ENCODE measurements at places on chromosomes 11 and 22.

- no peak for DNase-seq
Measured at GRCh38 chr11:130999086-130999485, 82.8 kb upstream of the SNX19 start.

GRCh38 chr11:71343828-71344400 is 91.5 kb upstream of the SHANK2 start:
- DNase-seq = no peak

- no peak for DNase-seq
Measured at GRCh38 chr11:72573072-72573854, 101.0 kb downstream of the PDE2A start.

DNA sequence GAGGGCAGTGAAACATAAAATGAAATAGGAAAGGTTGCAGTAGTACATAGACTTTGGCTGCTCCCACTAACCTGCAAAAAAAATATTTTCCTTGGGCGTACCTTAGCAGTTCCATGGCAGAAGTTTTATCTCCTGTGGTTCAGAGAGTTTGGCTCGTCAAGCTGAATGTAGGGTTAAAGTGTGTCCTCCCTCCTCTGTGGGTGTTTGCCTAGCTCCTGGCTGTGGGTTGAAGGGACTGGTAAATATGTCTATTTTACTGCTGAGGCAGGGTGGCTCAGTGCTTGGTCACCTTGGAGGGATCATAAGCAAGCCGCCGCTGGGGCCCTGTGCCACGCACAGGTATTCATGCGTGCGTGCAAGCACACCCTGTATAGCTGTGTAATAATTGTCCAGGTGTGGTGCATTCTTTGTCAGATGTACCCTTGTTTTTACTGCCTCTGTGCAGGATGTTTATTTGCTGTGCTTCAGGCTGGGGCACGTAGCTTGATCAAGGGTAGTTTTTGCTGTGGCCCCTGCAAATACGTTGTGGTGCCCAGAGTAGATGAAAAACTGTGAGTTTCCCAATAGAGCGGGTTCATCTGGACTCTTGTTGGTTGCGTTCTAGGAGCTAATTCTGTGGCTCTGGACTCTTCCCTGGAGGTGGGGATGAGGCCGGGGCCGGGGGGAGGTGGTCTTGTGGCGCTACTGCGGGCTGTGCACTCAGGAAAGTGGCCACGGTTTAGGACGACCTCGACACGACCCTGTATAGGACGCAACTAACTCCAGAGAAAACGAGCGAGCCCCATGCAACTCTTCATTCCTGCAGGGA is 732 bp upstream of the SORL1 start:
- DNase-seq = no peak

DNA sequence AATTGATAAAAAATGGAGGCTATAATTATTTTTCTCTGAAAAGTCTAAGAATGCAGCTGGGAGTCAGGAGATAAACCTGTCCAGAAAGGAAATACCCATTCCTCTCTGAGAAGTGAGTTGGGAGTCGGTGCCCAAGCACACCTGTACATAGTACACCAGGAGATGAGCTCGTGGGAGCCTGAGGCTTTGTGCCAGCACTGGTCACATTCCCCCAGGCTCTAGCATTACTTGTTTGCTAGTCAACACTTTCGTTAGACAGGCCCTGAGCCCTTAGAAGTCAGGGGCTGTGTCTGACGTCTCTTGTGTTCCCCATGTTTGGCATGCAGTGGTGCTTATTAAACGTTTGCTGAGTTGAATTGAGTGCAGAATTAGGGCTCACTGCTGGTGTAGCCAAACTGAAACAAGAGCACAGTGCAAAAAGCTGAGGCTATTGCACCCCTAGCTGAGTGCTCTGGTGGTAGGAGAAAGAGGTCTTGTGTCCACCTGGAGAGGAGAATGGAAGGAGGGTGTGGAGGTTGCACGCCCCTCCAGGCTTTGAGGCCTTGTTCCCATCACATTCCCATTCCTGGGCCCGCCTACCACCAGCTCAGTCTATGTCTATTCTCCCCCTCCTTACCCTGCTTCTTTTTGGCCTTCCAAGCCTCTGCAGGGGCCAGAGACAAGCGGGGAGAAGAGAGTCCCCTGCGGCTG is 6.8 kb downstream of the ROBO4 start:
- DNase-seq = no peak

GRCh38 chr22:20652582-20652981 is 121.3 kb upstream of the SERPIND1 start:
- no peak for DNase-seq

DNA sequence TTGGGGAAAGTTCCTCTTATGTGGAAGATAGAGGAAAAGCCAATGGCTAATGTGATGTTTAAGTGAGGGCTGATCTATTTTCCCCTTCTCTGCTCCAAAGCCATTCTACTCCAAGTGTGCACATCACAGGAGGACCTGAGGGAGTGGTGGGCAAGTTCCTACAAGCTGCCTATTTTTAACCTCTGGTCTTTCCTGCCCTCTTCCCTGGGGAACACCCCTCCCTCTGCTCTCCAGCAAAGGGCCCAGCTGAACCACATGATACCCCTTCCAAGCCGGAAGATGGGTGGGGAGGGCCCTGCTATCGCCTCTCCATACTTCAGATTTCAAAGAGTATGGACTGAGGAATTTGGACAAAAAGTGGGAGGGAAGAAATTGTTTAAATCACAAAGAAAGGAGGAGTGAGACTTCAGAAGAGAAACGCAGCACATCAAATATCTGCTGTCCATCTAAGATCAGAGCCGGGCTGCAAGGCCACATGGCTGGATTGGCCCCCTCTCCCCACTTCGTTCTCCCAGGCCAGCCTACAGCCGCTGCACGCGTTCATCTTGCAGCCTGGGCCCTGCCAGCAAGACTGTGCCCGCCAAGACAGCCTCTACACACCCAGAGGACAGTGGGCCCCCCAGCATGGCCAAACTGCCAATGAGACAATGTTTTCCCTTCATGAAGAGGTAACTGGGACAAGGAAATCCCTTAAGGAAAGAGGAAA is 77.5 kb downstream of the MICAL3 start:
- DNase-seq = no peak

- no peak for DNase-seq
Measured at GRCh38 chr11:1123970-1124369, 33.8 kb upstream of the MUC5AC start.
